Activated T-cell treated with anti-CD3 and anti-CD28 coated beads, Interleukin-2, amount 50 U/mL, for 1 hour (primary cell): ENCODE measurements at places on chromosomes 7 and 10.
A peak's percentile ranks its signal among the peaks of the same experiment; 100 is the strongest.

GRCh38 chr10:90023950-90024349 lies 322.6 kb downstream of the KIF20B start:
- no peak for DNase-seq

DNA sequence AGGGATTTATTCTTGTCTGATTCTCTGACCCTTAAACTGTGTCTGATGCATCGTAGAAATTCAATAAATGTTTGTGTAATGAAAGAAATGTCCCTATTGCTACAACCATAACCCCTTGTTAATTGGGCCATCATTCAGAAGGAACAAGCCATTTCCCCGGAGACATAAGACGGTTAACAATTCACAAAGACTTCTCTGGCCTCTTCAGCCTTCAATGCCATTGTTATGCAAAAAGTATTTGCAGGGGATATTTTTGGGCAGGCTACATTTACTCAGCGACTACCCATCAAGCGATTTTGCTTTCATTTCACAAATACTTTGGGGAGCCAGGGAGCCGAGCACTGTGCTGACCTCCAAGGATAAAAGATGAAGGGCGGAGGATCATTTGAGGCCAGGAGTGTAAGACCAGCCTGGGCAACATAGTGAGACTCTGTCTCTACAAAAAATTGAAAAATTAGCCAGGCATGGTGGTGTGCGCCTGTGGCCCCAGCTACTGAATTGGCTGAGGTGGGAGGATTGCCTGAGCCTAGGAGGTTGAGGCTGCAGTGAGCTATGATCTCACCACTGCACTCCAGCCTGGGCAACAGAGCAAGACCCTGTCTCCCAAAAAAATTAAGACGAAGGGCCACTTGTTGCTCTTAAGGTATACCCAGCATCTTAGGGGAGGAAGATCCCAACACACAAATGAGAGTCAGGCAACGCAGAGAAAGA lies 20.0 kb upstream of the SDK1 start:
- no peak for DNase-seq

- DNase-seq: no peak
Measured at GRCh38 chr7:158710651-158711102, 6.1 kb upstream of the NCAPG2 start.

- no peak for DNase-seq
Measured at GRCh38 chr10:102712843-102713538, 1.2 kb downstream of the ARL3 start.

DNA sequence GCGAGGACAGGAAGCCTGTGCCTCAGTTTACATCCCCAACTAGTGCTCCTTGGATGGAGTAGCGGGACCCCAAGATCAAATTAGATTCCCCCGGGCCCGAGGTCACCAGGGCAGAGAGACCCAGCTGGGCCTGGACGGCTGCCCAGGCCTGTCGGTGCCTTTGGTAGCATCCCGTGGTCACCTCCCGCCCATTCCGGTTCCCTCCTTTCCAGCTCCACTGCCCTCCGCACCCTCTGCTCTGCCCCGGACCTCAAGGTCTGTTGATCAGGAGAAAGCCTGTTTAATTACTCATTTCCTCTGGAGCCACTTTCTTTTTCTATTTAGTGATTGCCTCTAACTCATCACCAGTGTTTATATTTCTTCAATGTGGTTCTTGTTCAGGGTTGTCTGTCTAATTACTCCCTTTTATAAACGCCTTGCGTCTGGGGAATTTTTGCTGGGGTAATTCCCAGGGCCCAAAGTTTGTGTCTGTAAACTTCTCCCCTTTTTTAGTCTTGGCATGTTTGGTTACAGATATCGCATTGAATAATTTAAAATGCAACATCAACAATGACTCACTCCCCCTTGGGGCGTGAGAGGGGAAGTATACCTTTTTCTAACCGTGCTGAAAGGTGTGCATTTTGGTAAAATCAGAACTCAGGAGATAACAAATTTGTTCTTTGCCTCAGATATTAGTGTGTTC lies 1.9 kb downstream of the FOXK1 start:
- DNase-seq: peak; percentile 27

DNA sequence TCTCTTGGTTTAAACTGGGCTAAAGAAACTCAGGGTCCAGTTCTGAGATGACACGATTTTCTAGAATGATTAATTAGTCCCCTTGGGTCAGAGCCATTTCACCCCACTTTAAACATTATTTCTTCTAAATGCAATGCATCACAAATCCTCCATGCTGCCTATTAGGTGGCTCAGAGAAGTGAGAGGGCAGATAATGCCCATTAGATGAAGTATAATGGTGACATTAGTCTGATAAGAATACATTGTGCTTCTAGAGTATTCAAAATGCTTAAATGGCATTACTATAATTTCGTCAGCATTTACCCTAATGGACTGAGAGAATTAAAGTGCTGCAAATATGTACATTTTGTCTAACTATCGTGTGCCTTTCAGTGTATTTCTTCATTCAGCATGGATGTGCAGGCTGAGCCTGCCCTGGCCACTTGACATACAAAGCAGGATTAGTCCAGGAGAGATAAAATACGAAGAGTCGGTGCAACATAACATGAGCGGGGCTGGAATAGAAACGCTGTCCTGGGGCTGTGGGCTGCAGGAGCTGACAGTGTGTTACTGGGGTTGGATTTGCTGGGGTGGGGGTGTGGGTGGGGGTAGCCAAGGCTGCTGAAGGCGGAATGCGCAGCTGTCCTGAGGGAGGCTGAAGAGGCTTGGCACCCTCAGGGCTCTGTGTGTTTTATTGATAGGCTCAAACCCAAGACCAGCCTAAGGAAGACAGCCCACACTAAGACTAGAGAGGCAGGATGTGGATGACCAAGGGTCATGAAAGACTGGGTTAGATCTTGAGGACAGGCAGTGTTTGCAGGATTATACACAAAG lies 52.8 kb upstream of the KLF6 start:
- DNase-seq: no peak

DNA sequence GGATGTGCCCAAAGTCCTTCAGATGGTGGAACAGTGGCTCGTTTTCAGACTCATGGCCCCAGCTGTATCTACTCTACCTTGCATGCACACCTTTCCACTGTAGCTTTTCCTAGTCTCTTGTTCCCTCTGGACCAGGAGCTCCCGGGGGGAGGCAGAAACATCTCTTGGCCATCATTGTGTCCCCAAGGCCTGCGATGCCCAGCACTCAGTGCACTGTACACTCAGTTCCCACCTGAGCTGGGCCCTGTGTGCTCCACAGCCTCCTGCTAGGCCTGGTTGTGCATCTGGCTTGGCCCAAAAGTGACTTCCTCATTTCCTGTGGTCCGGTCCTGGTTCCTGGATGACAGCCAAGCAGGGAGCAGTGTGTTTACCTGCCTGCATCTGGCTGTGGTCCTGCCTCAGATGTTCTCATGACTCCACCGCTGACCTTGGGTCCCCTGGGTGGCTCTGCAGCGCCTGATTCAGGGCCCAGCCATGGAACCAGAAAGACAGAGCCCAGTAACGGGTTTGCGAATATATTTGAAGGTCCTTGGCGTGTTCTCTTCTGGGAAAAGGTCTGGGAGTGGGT lies 9.9 kb upstream of the DOCK1 start:
- DNase-seq: no peak

DNA sequence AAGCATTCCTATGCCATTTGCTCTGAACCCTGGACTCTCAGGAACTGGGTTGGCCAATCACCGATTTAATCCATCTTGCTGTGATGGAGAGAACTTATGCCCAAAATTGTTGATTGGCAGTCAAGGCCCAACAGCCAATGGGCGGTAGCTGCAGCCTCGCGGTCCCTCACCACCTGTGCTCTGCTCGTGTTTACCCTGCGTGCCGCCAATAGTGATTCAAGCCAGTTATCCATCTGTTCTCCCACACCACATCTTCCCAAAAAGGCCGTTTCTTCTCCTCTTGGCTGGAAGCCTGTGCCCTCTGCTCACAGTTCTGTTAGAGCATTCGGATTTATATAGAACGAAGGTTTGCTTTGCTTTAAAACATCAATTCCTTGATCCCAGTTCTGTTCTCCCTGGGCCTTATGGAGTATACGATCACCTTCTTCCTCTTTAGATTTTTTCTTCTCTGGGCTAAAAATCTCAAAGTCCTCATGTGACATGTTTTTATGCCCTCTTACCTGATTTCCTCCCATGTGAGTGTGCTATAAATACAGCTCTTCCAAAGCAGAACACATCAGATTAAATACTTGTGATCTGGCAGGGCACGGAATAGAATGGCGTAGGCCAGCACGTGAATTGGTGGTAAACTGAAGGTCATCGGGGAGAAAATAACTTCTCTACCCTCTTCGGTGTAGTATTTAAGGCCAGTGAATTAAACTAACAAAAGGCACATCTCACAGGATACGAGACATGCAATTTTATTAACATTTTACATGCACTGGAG lies 212.8 kb downstream of the NSUN6 start:
- no peak for DNase-seq

GRCh38 chr10:105434970-105435369 lies 793.9 kb downstream of the SORCS3 start:
- no peak for DNase-seq

GRCh38 chr7:110790992-110791391 lies 299.9 kb upstream of the LRRN3 start:
- no peak for DNase-seq

- DNase-seq: no peak
Measured at GRCh38 chr7:136717910-136718557, 150.4 kb upstream of the CHRM2 start.

DNA sequence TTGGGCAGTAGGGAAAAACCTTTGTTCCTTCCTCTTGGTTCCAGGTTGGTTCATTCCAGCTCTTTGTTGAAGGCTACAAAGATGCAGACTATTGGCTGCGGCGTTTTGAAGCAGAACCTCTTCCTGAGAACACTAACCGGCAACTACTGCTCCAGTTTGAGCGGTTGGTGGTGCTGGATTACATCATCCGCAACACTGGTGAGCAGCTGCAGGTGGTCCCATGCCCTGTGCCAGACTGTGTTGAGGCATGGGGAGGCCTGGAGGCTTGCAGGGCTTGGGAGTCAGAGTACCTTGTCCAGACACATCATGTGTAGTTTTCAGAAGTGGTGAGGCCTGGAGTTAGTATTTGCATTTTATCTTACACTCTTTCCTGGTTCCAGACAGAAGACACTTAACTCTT lies 16.3 kb downstream of the PI4K2A start:
- DNase-seq: no peak

DNA sequence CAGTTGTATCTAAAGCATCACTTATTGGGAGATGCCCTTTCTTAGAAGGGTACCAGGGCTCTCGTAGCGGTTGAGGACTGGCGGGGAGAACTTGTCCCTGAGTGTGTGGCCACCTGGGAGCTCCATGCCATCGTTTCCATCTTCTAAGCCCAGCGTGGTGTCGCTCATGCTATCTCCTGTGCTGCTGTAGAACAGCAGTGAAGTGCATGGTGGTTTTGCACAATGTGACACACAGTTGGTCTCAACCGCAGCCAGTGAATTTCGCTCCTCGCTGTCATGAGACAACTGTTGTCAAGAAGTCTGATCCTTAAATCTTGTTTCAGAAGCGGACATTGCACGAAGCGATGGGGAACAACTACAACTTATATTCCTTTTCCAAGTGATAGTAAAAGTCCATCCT lies 283.4 kb downstream of the GRID1 start:
- no peak for DNase-seq

- DNase-seq: no peak
Measured at GRCh38 chr10:34681933-34682332, 133.2 kb downstream of the PARD3 start.

GRCh38 chr10:35268791-35269257 lies 67.5 kb upstream of the CCNY start:
- no peak for DNase-seq

DNA sequence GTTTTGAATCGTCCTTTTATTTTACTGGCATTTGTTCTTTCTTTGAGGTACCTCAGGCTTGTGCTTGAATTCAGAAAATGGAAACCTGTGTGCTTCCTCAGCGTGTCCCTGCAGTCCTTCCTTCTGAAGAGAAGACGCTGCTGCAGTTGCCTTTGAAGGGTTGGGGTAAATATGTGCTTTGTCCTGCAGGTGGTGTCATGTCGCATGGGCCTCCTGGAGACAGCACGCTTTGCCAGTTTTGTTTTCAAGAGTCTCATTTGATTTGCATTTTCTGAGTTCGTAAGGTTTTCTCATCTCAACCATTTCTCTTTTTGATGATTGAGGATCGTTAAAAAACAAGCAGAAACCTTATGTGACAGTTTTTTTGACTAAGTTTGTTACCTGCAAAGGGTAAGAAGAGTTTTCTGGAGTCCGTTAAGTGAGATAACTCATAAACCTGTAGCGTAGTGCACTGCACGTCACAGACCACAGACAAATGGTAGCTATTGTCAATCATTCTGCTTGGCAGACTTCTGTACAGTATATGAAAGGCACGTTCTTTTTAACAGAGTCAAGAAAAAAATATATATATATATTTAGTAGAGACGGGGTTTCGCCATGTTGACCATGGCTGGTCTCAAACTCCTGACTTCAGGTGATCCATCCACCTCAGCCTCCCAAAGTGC lies 57.0 kb downstream of the CDC123 start:
- no peak for DNase-seq

DNA sequence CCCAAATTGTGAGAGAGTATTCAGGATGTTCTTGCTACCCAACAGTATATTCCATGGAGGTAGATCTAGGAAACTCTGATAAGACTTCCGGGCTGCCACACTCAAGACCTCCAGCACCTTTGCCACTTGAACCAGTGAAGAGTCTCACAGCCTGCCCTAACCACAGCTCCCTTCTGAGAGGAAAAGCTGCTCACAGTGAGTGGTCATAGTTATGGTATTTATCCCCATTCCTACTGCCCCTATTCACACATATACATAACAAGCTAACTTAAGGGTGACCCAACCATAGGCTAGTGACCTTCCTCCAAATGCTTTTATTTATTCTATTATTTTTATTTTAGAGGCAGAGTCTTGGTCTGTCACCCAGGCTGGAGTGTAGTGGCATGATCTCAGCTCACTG lies 156.3 kb downstream of the PTEN start:
- no peak for DNase-seq

DNA sequence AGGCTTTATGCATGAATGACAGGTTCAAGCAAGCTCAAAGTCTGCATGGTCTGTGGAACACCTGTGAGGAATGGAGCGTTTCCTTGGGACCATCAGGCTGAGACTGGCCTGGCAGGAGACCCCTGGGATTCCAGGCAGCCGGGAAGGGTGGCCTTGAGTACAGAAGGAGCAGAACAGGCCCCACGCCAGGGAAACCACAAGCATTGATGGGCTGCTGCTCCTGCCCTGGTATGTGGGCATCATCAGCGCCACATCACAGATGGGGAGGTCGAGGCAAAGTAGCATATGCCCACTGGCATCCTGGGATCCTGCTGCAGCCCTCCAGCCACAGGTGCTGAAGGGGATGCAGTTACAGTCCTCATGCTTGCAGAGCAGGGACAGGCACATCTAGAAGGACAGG lies 40.9 kb downstream of the ANTXRL start:
- DNase-seq: no peak

DNA sequence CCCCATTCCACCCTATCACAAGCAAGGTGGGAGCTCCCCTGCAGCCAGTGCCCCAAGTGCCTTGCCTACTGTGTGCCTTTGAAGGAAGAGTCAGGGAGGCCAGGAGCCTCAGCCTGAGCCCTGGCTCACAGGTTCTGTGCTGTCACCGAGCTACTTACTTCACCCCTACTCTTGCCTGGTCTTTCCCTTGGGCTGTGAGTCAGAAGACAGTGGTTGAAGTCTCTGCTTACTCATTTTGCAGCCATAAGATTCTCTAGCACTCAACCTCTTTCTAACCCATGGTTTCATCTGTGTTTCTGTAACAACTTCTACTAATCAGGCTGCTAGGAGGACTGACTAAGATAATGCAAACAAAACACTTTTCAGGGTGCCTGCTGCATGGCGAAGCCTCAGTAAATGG lies 114.5 kb downstream of the PLCE1 start:
- no peak for DNase-seq

GRCh38 chr7:129779602-129780256 lies 168.2 kb downstream of the NRF1 start:
- no peak for DNase-seq

GRCh38 chr10:51699145-51699474 lies 285 bp downstream of the CSTF2T start:
- no peak for DNase-seq
